ENCODE measurements at places on chromosomes 2 and 18.
A peak's percentile ranks its signal among the peaks of the same experiment; 100 is the strongest.

DNA sequence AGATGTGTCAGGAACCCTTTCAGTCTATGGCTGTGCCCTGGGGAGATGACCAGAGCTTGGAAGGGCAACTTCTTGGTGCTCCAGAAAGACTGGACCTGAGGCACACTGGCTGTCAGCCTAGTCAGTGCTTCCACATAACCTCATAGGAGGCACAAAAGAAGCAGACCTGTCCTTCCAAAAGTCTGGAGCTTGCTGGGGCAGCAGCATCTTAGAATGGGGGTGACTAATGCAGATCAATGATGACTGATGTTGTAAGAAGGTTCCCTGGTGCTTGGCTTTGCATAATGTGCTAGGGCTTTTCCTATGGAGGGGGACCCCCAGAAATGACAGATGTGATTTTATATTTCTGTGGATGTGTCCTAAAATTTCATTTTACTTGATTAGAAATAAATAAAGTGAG, 255.7 kb upstream of the THUMPD2 start:
- DNase-seq: no peak

GRCh38 chr2:97769711-97770110, 56.3 kb downstream of the ZAP70 start:
- no peak for DNase-seq

- no peak for DNase-seq
These were observed 44.0 kb upstream of the CHMP1B start for GRCh38 chr18:11807233-11807632.

DNA sequence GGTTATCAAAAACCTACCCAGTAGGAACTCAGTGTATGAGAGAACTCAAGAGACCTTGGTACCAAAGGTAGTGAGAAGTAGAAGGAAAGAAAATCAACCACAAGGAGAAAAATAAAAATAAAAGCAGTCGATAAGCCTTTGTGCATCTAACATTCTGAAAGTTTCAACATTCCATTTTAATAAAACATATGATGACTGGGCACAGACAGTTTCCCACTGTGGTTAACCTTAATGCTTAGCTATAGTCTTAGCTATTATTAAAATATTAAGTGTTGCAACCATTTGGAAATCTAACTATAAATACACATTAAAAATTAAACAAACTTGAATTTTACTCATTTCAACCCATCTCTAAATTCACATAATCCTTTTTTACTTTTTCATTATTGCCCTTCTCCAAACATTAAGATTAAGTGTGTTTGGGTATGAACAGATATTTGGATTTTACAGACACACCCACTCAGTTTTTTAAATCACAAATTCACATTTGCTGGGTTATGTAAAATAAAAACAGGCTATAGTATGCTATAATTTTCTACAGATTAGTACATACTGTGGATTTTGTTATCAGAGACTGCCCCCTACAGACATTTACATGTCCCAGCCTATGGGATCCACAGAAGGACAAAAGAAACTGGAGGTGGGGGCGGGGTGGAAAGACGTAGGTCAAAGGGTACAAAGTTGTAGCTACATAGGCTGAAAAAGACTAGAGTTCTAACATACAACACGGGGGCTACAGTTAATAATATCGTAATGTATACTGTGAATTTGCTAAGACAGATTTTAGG, 32.8 kb downstream of the SRBD1 start:
- no peak for DNase-seq

DNA sequence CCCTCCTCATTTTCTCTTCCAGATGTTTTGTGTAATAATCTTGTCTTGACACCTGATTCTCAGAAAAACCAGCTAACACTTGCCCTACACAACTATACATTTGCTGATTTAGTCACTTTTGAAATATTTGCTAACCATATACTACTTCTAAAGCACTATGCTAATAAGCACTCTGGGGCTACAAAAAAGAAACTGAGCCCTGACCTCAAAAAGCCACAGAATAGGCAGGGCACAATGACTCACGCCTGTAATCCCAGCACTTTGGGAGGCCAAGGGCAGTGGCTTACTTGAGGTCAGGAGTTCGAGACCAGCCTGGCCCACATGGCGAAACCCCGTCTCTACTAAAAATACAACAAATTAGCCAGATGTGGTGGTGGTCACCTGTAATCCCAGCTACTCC, 266.0 kb downstream of the RAD51AP2 start:
- DNase-seq: no peak

DNA sequence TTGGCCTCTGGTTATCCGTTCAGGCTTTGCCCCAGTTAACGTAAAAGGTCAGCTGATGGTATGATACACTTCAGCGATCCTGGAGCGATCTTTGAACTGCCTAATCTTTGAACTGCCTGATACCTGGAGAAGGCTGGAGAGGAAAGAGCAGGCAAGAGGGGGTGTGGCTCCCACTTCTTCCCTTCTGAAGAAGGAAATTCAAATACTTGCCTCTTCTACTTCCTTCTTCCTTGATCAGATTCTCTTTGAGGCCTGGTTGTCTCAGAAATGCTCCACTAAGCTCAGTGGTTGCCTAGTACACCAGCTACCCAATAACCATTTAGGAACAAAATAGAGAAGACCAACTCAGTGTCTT, 619 bp downstream of the GALM start:
- DNase-seq: no peak

DNA sequence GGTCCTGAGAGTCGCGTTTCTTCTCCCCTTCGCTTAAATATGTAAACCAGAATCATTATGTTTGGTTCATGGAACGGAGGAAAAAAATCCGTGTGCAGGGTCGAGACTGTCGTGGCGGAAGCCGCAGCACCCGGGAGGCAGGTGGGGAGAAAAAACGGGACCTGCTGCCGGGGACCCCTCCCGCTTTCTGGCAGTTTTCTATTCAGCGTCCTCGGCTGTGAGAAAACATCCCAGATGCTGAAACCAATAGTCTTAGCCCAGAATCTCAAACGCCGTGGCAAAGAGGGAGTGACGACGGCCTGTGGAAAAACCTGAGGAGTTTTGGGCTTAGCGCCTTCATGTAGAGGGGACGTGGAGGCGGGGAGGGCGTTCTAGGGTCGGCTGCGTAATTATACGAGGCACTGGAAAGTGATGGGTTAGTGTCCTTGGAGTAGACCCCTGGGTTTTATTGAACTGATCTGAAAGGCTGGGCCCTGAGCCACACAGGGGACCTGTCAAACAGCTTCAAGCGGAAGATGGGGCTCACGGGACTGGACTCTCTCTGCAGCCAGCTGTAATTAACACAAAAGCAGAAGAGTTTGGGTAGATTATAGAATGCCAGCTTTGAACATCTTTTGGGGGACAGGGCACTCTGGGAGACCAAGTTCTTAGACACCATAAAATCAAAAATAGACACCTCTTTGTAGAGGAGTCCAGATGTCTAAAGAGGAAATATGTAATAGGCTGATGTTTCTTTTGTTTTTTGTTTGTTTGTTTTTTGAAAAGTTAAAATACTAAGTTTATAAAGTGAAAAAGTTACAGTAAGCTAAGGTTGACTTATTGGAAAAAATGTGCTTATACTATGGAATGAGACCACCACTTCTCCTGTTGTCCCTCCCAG, 834 bp upstream of the BUB1 start:
- no peak for DNase-seq

DNA sequence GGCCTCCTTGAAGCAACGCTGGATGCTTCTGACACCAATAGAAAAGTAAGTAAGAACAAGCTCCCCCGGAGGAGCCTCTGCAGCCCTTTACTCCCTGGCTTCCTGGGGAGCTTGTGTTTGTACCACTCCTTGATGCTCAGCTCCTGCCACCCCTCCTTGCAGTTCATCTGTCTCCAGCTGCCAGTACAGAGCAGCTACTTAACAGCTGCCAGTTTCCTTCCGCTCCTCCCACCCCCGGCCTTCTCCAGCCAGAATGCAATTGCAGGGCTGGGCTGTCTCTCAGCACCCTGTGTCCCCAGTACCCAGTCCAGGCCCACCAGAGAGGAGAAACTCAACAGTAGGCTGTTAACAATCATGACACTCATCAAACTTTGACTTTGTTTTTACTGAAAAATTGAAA, 109.4 kb downstream of the AOX1 start:
- DNase-seq: no peak

GRCh38 chr2:25268139-25268538, 73.6 kb downstream of the DNMT3A start:
- DNase-seq: no peak

DNA sequence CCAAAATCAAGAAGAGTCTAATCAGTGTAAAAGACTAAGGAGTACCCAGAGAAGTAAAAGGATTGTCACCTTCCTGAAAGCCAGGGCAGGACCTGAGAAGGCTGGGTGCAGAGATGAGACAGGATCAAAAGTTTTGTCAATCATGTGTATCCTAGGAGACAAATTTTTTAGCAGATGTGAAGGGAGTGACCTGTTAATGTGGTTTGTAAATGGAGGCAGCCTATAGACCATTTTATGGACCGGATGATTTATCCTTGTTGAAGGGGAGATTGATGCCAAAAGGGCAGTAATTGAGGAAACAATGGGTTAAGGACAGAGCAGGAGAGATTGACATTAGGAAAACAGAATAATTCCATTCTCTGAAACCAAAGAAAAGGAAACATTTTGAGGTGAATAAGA, 813 bp downstream of the NDC80 start:
- no peak for DNase-seq

GRCh38 chr2:73292906-73293533, 328 bp downstream of the EGR4 start:
- DNase-seq: peak; percentile 7

- DNase-seq: no peak
These were observed 25.0 kb upstream of the CXXC1 start for GRCh38 chr18:50312296-50313030.

DNA sequence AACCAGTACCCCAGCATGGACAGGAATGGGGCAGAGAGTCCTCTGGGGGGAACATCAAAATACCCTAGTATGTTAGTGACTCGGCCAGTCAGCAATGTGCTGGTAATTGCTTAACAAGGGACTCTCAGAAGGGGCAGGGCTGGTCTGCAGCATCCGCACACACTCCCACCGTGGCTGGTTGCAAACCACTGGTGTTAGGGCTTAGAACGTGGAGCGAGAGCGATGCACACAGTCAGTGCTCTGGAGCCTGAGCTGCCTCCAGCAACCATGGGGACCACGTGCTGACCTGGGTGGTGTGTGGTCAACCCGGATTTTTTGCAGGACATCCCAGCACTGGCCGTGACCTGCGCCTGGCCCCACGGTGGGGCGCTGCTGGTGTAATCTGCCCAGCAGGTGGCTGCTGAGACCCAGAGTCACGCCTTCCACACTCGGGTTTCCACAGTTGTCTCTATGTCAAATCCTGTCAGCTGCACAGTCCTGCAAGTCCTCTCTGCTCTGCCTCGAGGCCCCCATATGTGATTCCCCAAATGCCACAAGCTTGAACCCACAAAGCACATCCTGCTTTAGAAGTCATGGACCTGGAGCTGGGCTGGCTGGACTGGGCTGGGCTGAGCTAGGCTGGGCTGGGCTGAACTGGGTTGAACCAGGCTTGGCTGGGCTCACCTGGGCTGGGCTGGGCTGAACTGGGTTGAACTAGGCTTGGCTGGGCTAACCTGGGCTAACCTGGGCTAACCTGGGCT, 50.6 kb upstream of the GPC1 start:
- DNase-seq: no peak

DNA sequence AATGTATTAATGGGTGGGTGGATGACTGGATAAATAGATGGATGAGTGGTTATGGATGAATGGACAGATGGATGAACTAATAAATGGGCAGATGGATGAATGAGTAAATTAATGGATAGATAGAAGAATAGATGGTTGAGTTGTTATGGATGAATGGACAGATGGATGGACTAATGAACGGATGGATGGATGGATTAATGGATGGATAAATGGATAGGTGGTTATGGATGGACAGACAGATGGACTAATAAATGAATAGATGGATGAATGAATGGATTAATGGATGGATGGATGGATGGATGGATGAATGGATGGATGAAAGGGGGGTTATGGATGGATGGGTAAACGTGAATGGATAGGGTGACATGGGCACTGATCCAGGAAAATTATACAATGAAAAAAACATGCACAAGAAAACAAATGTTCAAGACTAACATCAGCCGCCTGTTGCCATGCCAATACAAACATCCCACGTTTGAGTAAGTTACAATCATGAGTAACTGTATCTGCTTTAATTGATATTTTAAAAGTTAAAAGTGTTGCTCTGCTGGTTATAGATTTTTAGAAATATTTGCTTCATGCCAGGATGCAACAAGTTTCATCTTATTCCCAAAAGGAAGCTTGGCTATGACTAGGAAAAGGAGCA, 20.8 kb downstream of the PXDN start:
- no peak for DNase-seq

GRCh38 chr2:239506101-239506857, 105.5 kb upstream of the HDAC4 start:
- no peak for DNase-seq

- no peak for DNase-seq
These were observed 144.4 kb upstream of the REV1 start for GRCh38 chr2:99634234-99634633.

GRCh38 chr2:70688427-70688826, 79.6 kb downstream of the ADD2 start:
- DNase-seq: no peak

DNA sequence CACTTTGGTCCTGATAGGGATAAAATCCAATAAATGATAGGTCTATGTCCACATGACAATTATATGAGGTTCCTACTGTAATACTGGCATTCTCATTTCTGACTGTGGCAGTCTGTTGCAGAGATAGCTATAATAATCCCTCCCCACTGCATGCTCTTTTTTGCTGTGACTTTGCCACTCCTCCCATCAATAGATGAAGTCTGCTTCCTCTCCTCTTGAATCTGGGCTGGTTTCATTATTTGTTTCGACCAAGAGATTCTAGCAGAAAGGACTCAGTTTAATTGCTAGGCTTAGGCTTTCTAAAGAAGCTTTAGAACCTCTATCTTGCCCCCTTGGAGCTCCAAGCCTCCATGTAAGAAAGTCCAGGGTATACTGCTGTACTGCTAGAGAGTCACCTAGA, 23.3 kb upstream of the CREB1 start:
- no peak for DNase-seq

GRCh38 chr2:70045405-70045804, 41.9 kb upstream of the PCBP1 start:
- no peak for DNase-seq

DNA sequence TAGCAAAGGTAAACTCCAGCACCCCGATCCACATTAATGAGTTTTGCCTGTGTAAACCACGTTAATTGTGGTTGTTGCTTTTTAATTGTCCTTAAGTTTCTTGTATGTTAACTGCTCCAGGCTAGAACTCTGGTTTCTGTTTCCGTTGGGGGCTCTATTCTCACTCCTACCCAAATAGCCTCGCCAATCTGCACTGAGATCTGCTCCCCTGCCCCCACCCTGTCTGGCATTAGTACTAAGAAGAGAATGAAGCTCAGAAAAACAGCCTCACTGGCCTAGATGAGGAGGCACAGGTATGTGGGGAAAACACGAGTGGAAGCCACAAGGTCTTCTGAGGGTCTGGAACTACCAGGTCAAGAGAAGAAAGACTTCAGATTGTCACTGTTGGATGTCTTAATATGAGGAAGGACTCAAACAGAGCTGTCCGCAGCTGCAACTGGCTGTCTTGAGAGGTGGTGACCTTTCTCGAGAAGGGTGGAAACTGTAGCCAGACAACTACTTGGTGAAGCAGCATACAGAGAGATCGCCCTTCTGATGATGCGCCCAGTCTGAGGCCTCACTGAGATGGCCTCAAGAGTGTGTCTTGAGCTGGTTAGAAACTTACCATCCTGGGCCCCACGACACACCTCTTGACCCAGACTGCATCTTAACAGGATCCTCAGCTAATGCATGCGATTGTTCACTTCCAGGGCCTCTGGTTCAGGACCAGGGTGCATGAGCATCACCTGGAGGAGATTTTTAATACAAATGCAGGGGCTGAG, 73.1 kb downstream of the TGOLN2 start:
- no peak for DNase-seq
